Fibroblast of skin of abdomen (primary cell): ENCODE measurements at places on chromosomes 6 and 20.

- peak; percentile 4 for DNase-seq
Observed at GRCh38 chr6:141133836-141134235, 998.9 kb upstream of the GJE1 start.

DNA sequence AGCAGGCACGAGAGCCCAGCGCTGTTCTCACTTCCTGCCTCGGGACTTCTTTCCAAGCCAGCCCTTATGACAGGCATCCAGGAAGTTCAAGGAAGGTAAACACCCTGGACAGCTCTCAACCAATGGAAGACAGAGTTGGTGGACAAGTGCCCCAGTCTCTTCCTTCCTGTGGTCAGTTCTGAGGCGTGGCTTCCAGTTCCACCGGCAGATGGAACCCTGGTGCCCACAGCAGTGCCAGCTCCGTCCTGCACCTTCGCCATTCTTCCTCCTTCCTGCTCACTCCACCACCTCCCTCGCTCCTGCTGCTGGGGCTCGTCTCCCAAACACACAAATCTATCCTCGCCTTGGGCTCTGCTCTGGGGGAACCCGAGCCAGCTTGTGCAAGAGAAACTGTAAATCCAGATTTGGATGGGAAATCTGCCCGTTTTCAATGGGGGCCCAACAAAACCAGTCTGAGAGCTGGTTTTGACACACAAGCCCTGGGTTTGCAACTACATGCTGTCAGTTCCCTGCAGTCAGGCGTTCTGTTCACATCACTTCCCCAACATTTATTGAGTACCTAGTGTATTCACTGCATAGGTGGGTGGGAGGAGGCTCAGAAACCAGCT is 162.7 kb downstream of the GRM4 start:
- no peak for DNase-seq

- peak; percentile 8 for DNase-seq
Observed at GRCh38 chr6:118812970-118813369, 81.0 kb upstream of the ASF1A start.

DNA sequence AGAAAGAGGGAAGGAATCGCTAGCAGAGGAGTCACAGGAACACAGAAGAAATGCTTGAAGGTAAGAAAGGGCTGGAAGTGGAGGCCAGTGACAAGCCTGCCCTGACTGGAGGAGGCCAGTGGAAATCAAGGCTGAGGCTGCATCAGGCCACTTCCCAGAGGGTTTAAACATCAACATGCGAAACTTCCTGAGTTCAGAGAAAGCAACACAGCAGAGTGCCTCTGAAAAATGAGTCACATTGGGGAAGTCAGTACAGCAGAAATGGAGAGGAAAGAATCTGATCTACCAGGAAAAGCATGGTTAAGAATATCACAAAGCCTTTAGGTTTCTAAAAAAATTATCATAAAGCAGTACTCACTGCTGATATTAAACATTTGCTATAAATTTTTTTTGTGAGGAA is 23.3 kb downstream of the NAPB start:
- peak; percentile 10 for DNase-seq

- no peak for DNase-seq
Observed at GRCh38 chr20:33108661-33109060, 29.2 kb downstream of the BPIFB4 start.

GRCh38 chr6:167129159-167129558 is 6.3 kb downstream of the CCR6 start:
- DNase-seq = no peak

- DNase-seq = peak; percentile 97
Observed at GRCh38 chr6:683742-684440, 9.0 kb downstream of the EXOC2 start.

DNA sequence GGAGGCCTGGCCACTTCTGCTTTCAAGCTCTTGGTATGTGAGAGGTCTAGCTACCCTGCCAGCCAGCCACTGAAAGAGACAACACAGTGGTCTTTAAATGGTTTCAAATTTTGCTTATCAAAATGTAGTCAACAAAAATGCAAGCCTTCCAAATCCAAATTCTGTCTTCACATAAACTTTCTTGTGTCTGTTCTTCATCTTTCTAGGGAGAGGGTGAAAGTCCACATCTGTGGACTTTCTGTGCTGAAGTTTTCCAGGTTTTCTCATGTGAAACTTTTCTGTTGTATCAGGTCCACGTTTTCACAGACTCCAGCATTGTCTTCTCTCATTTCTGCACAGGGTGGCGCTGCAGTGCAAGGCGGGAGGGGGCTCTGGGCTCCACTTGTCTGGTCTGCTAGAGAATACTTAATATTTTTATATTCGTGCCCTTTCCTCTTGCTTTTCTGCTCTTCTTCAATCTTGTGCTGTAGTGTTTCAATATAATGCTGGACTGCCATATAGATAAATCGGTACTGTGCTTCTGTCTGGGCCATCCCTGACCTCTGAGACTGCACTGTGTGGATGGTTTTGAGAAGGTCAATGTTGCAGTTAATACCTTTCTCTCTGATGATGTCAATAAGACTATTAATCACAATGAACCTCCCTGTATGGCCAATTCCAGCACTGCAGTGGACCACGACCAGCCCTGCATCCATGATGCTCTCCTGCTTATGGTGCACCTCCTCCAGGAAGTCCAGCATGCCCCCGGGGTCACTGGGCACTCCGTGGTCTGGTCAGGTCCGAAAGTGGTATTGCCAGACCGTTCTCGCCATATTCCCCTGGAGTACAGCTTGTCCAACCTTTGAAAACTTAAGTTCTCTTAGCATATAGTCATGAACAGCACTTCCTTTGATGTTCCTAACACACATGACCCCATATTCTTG is 161.6 kb upstream of the TNFAIP3 start:
- peak; percentile 53 for DNase-seq

- DNase-seq = peak; percentile 73
Observed at GRCh38 chr20:23270382-23270911, 80.1 kb upstream of the NXT1 start.

- peak; percentile 11 for DNase-seq
Observed at GRCh38 chr6:35552285-35552917, 39.7 kb upstream of the TULP1 start.

DNA sequence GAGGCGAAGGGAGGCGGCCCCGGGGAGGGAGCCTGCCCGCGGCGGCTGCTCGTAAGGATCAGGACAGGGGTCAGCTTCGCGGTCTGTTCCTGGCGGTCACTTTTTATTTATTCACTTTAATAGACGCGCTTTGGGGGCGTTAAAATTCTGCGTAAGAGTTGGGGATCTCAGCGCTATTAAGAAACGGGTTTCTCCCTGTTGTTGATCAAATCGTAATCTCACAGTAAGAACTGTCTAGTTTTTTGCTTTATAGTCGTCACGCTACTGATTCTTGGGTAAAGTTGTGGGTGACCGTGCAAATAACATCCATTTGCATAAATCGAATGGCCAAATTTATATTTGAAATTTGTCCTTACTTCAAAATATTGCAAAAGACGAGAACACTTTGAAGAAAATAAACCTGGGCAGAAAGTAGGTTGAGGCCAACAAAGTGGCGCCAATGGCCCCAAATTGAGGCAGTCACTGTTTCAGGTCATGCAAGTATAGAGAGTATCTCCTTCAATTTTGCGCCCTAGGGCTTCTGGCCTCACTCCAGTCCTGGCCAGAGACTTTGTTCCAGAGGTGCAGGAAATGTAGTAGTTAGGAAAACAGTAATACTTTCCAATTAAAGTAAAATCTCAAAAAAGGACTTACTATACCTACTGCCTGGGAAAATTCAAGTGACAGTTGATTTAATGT is 963 bp upstream of the RMND1 start:
- no peak for DNase-seq

DNA sequence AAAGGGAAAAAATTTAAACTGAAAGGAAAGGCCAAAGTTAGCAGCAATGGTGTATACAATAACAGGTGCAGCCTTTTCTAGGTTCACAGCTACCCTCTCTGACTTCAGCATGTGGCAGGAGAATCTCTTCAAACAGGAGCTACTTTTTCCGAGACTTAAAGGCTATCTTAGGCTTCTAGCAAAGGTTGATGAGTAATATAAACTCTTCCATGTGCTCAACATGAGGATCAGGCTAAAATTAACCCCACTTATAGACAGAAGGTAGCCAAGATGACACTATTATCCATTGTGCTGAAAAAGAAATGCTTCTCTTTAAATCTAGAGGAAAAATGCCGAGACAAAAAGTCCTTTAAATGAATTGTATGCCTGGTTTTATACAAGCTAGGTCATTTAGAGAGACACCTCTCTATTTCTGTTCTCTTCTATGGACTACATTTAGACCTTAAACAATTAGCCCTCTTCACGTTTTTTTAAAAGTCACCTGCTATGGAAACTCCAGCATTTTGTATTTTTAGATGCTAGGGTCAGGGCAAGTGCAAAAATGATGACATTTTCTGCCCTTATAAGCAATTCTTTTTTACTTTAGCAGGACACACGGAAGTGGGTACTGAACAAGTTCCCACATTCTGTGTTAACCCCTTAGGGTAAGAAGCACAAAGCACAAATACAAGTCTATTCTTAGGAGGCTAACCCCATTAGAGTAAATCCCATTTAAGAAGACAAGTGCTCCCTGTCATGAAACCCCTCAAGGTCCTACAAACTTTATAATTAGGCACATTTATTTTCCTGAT is 216.8 kb upstream of the CITED2 start:
- no peak for DNase-seq

GRCh38 chr6:81886157-81886556 is 133.7 kb upstream of the TENT5A start:
- DNase-seq = no peak

DNA sequence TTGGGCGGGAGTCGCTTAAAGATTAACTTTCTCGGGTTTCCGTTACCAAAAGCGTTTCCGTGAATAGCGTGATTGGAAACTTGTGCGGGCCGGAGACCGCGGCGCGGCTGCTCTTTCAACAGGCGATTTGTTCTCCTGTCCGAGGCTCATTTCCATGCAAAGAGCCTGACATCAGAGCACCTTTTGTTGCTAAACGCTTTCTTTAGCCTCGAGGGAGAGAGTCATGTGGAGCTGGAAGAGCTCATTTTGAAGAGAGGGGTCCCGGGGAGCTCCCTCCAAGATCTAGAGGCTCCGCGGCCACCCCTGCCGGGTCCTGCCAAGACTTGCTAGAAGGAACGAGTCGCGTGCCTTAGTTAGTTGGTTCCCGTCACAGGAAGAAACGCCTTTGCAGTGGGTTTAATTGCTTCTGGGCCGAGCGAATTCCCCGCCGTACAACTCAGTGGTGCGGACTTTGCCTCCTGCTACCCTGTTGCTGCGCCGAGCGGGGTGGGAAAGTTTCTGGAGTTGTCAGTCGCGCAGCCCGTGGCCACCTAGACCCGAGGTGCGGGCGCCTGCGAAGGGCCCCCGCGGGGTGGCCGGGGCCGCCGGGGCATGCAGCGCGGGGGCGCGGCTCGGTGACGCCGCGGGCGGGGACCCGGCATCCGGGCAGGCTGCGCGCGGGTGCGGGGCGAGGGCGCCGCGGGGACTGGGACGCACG is at the start of gene SASH1:
Gene SASH1 (plus strand): TSS at position 489 of the 697 bp plus-strand sequence. CDS start 230 bp downstream, outside the sequence.
- peak; percentile 63 for DNase-seq

GRCh38 chr20:59063358-59064213 is 21.0 kb upstream of the PRELID3B start:
- peak; percentile 64 for DNase-seq

DNA sequence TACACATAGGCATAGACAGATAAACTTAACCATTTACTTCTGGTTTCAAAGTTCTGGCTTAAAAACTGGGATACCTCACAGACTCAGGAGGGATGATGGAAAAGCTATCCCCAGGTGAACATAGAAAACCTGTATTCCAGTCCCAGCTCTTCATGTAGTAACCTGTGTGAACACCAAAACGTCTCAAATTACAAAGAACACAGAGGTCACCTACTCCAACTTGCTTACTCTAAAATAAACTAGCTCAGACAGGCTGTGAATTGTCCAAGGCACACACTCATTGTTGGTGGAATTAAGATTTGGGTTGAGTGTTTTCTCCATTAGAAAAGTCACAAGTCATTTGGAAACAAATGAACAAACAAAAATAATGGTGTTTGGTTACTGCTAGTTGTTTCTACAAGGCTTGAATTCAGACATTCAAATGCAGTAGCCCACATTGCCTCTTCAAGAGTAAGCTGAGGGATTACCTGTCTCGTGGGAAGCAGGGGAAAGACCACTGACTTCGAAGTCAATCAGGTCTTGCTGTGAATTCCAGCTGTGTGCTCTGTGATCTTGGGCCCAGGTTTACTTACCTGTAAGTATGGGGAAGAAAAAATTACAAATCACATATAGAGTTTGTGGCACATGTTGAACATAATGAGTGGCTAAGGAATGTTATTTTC is 48.2 kb upstream of the LRRC1 start:
- no peak for DNase-seq

- peak; percentile 73 for DNase-seq
Observed at GRCh38 chr6:83365931-83366330, 64.9 kb downstream of the ME1 start.

DNA sequence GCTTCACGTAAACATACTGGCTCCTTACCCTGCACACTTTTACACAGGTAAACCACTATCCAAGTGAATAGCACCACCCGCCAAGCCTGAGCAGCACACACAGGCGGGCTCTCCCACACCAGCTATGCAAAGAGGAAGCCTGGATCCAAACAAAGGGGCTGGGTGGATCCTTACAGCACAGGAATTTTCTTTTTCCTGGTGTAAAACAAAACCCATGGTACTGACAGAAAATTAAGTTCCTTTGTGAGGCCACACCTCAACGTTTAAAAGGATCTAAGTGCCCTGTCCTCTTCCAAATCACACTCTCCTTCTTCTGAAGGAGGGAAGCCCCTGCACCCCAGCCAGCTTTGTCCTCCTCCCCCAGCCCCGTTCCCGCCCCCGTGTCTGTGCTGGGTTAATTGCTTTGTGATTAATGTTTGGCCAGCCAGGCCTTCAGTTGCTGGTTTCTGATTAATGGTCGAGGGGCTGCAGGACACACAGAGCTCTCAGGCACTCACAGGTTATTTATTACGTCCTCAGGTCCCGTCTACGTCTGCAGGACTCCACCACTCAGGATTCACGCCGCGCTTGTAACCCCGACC is 6.1 kb downstream of the DACT2 start:
- no peak for DNase-seq

GRCh38 chr6:98843271-98844243 is 9.2 kb downstream of the POU3F2 start:
- DNase-seq = no peak

DNA sequence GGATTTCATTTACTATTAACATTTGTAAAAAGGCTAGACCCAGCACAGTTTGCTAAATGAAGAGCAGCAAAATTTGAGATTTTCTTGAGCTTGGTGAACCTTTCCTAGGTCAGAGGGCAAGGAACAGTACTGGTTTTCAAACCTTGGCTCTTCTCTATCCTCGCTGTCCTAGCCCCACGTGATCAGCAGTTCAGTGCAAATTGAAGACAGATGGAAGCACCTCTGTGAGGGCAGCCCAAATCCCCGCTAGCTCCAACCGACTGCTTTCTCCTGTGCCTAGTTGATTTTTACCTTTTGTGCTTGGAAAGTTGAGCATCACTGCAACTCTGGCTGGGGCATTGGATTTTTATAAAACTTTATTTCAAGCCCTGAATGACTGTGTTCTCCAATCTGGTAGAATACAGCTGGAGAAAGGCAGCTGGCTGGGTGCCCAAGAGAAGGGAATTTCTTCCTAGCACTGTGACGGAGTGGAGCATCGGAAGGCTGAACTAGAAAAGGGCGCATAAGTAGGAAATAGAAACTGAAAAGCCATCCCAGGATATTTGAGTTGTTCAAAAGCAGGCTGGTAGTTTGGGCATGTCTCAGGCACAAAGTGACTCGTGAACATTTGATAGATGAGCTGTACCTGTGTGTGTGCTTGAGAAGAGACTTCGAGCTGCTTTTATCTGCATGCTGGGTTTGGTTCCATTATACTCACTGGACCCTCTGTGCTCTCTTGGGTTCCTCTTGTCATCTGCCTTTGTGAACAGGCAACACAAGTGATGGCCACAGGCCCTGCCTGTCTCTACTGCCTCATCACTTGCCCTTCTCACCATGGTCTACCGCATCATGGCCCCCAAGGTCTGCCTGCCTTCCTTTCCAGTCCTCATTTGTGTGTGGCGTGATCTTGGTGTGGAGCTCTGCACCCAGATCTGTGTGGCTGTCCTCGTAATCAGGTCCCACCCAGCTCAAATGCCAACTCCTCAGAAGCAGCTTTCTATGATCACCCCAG is 2.3 kb downstream of the RNF114 start:
- DNase-seq = peak; percentile 76
